CMK (cell line): ENCODE measurements at places on chromosomes 13 and 19.

DNA sequence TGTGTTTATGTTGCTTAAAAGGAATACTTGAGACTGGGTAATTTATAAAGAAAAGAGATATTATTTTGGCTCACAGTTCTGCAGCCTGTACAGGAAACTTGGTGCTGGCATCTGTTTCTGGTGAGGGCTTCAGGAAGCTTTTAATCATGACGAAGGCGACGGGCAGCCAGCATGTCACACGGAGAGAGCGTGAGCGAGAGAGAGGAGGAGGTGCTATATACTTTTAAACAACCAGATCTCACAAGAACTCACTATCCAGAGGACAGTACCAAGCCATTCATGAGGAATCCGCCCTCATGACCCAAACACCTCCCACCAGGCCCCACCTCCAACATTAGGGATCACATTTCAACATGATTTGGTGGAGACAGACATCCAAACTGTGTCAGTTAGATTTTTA, 163.4 kb upstream of the TSC22D1 start:
- DNase-seq, result no peak

DNA sequence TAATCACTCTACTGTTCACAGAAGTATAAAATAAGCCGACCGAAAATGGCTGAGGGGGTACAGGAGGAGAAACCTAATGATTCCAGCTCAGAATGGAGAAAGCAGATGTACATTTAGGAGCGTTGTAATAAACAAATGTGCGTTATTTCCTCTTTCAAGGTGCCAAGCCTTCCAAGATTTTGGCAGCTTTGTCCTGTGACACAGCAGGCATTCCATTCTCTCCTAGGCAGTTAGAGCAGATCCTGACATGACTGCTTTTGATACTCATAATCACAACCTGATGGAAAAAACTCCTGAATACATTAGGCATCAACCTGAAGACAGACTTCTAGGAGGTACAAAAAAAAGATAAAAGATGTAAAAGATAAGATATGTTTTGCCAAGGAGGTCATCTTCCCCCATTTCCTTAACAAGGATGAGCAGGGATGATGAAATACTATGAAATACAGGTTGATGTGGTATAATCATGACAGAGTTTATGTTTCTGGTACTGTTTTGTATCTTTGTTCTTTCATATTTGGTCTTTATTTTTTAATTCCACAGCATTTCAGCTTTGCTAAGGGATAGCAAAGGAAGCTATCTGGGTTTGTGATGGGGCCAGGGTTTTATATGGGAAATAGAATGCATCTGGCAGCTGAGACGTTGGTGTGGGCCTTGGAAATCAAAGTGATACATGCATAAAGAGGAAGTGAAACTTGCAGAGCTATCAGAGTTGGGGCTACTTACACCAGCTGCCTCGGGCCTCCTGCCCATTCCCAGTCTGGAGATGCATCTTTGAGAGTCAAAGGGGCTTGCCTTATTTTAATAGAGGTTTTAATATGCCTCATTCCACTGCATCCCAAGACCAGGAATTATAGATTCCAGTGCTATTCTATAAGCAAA, 222.5 kb downstream of the OXGR1 start:
- no peak for DNase-seq

DNA sequence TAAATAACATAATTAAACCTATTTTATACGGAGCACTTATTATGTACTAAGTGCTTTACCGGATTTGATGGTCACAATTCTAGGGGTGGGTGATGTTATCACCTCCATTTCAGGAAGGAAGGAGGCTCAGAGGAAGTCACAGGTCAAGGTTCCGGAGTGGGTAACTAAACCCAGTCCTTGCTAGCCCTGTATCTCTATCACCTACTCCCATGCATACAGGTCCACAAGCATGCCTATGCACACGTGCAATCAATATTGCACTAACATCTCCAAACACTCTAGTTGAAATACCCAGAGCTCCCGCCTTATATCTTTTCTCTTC, 17.8 kb upstream of the FOSB start:
- no peak for DNase-seq

DNA sequence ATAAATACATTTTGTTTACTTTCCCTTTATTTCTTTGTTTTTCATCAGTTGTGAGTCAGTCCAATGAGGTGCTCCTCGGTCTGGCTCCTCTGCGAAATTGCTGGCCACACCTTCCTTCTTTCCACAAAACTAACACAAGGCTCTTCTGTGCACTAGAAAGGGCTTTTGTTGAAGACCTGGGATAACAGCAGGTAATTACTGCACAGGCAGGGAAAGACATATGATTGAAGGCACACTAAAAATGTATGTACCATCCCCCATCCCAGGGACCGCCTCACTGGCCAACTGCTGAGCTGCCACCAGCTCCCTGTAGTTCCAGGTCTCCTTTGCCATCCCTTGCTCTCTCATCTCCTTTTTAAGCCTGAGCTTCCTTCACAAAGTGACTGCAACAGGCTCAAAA, 180.5 kb downstream of the EFNB2 start:
- DNase-seq, result no peak

DNA sequence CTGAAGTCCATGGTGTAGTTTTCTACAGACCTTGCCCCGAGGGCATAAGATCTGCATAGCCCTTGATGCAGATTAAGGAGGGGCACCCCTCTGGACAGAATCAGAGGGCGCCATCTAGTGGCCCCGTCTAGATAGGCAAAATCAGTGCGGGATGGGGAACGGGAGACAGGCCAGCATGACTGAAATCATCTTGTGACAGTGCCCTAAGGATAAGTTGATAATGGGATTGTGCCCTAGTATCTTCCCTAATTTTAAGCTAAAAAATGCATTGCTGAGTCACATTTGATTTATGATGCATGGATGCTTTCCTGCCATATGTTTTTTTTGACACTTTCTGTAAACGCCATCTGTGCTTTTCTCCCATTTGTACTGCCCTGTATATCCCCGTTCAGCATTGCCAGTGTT, 19.0 kb upstream of the GPI start:
- peak; percentile 68 for DNase-seq

GRCh38 chr13:48961379-48961778, 14.3 kb upstream of the FNDC3A start:
- no peak for DNase-seq

- DNase-seq, result no peak
Measured at GRCh38 chr13:25478186-25478585, 106.4 kb downstream of the ATP8A2 start.

DNA sequence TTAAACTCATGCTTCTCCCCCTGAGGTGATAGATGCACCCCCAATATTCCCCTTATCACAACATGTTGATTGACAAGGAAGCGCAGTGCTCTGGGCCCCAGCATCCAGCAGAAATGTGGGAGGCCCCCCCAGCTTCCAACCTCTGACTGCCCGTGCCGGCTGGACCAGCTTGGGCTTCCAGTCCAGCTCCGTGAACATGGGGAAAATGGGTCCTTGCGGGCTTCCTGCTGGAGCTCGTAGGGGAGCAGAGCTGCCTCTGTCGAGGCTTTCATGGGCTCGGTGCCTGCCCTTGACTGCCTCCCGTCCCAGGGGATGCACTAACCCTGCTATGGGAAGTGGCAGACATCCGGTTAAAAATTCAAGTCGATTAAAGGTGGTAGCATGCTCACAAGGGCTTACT, 188.9 kb downstream of the COL4A1 start:
- no peak for DNase-seq

- no peak for DNase-seq
Measured at GRCh38 chr13:98254513-98254912, 77.4 kb upstream of the RNF113B start.

DNA sequence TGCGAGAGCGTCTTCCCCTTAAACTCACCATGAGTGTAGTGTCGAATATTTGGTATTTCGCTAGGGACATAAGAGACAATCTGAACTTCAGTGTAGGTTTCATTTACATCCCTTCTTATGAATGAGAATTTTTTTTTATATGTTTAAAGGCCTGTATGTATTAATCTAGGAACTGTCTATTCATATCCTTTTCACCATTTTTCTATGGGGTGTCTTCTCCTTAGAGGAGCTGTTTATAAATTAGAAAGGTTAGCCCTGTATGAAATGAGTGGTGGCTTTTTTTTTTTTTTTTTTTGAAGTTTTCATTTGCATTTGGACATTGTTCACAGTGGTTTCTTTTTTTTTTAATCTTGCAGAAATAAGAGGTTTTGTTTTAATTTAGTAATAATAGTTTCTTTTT, 7.6 kb downstream of the ZNF146 start:
- no peak for DNase-seq
